Osteoblast (primary cell): ENCODE measurements at places on chromosomes 3 and 15. TPM values are rescaled to one million over a fixed set of nuclear protein-coding genes. Genes with fewer than 3 reads are reported as not detected.

Gene RBP2
- total RNA-seq = not detected in 2 replicates

Gene TP63
- 1.8 and 2.4 TPM in 2 replicates for total RNA-seq

Gene NR1I2
- total RNA-seq = 0.36 TPM in 1 of 2 replicates, not detected in the other

Gene RASGRP1
- 0.36 and 0.59 TPM in 2 replicates for total RNA-seq

Gene SCAPER
- total RNA-seq = 8.3 and 10.6 TPM in 2 replicates

Gene CYP11A1
- total RNA-seq = 1.4 and 2.1 TPM in 2 replicates

Gene CD200
- total RNA-seq = 1.5 and 3.3 TPM in 2 replicates

Gene CPEB1
- total RNA-seq = 29.2 and 36.6 TPM in 2 replicates

Gene POPDC2
- 1.1 and 1.8 TPM in 2 replicates for total RNA-seq

Gene CTXN2
- not detected in 2 replicates for total RNA-seq

Gene TM6SF1
- 0.29 and 0.36 TPM in 2 replicates for total RNA-seq

Gene FEZF2
- total RNA-seq = not detected in 2 replicates

Gene PIGX
- 19.2 and 26.8 TPM in 2 replicates for total RNA-seq

Gene CEMIP
- total RNA-seq = 579 and 687 TPM in 2 replicates

Gene STX19
- total RNA-seq = under 0.01 TPM in 1 of 2 replicates, not detected in the other

Gene PTH1R
- total RNA-seq = 0.29 and 0.36 TPM in 2 replicates

Gene ECE2
- total RNA-seq = not detected in 2 replicates

Gene ACTRT3
- total RNA-seq = 4.3 and 4.7 TPM in 2 replicates

Gene CCDC14
- 45.7 and 51.4 TPM in 2 replicates for total RNA-seq

Gene KCNAB1
- under 0.01 and 0.36 TPM in 2 replicates for total RNA-seq

Gene CHL1
- 3.6 and 10.3 TPM in 2 replicates for total RNA-seq

Gene RHOV
- 0.36 TPM in 1 of 2 replicates, not detected in the other for total RNA-seq

Gene RAB6B
- total RNA-seq = 0.59 and 0.72 TPM in 2 replicates

Gene FOXB1
- total RNA-seq = not detected in 2 replicates

Gene EFCC1
- total RNA-seq = not detected in 2 replicates

Gene ITIH3
- under 0.01 TPM in 1 of 2 replicates, not detected in the other for total RNA-seq

Gene ALDH1A3
- 54.6 and 61.6 TPM in 2 replicates for total RNA-seq

Gene TGM5
- not detected in 2 replicates for total RNA-seq

Gene SERINC4
- total RNA-seq = not detected in 2 replicates

Gene GREM1
- total RNA-seq = 457 and 499 TPM in 2 replicates

Gene DNAH1
- 8.0 and 8.7 TPM in 2 replicates for total RNA-seq

Gene PLA1A
- under 0.01 and 0.36 TPM in 2 replicates for total RNA-seq

Gene AADAC
- total RNA-seq = not detected in 2 replicates

Gene BOC
- total RNA-seq = 22.8 and 29.2 TPM in 2 replicates

Gene SUCLG2
- 56.8 and 62.5 TPM in 2 replicates for total RNA-seq

Gene CLEC3B
- 48.9 and 52.5 TPM in 2 replicates for total RNA-seq

Gene SKIL
- 68.4 and 69.8 TPM in 2 replicates for total RNA-seq

Gene RETNLB
- not detected in 2 replicates for total RNA-seq

Gene SEMA3B
- total RNA-seq = 5.9 and 10.1 TPM in 2 replicates

Gene OR5K2
- total RNA-seq = not detected in 2 replicates

Gene ZPLD1
- total RNA-seq = under 0.01 TPM in 1 of 2 replicates, not detected in the other

Gene PLIN1
- total RNA-seq = under 0.01 TPM in 1 of 2 replicates, not detected in the other

Gene ADPRH
- total RNA-seq = 7.2 and 8.3 TPM in 2 replicates
